ENCODE measurements at places on chromosomes 5 and 9.

- DNase-seq = no peak
Measured at GRCh38 chr9:93237540-93237939, 53.6 kb downstream of the WNK2 start.

DNA sequence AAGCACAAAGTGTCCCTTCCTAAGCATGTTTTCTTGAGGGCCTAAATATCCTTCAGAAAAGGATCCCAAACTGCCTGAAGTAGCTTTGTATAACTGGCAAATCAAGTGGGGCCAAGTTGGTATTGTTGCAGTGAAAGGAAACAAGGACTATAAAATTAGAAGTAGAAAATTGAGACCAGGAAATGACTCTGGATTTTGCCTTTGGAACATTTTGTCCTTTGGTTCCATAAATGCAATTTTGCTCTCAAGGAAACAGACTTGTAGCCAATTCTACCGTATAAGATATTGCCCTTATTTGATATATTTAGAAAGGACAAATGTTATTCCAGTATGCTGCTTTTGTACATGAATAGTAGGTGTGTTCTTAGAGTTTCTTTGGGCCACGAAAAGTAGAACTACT lies 34.4 kb downstream of the RABGAP1 start:
- DNase-seq = no peak

DNA sequence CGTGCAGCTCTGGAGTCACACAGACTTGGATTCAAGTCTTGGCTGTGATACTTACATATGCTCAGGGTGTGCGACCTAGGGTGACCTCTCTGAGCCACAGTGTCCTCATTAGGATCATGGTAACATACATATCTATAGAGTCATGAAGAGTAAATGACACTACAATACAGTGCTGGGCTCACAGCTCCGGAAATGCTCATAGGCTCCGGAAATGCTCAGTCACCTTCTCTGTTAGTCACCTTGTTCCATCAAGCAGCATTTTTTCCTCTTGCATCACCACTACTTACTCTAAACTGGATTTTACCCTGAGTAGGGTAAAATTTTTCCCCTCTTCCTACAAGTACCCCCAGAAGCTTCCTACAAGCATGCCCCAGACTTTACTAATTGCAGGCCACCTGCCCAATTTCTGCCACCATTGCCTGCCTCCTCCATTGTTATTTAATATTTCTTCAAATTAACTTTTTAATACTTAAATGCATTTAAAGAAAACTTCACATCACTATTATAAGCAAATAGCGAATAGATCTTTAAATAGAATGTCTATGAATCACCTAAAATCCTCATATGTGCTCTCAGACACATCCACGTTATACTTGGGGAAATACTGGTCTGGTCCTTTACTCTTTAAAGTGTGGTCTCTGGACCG lies 147.6 kb upstream of the SPRY4 start:
- peak; percentile 71 for DNase-seq

DNA sequence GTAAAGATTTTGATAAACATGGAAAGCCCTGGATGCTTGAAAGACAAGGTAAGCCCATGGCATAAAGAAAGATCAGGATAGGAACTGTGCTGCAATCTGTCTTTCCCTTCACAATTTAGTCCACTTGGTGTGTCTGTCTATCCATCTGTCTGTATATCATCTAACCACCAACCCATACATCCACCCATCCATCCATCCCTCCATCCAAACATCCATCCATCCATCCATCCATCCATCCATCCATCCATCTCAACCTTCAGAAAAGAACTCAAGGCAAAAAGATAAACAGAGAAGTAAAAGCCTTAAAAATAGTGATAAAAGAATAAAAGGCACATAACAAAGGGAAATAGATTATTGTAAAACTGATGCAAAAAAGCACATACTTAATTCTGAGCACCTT lies 15.1 kb upstream of the TRIO start:
- DNase-seq = no peak

- no peak for DNase-seq
Measured at GRCh38 chr5:84191281-84191680, 193.4 kb downstream of the EDIL3 start.

GRCh38 chr9:88661759-88662158 lies 126.8 kb downstream of the NXNL2 start:
- no peak for DNase-seq

DNA sequence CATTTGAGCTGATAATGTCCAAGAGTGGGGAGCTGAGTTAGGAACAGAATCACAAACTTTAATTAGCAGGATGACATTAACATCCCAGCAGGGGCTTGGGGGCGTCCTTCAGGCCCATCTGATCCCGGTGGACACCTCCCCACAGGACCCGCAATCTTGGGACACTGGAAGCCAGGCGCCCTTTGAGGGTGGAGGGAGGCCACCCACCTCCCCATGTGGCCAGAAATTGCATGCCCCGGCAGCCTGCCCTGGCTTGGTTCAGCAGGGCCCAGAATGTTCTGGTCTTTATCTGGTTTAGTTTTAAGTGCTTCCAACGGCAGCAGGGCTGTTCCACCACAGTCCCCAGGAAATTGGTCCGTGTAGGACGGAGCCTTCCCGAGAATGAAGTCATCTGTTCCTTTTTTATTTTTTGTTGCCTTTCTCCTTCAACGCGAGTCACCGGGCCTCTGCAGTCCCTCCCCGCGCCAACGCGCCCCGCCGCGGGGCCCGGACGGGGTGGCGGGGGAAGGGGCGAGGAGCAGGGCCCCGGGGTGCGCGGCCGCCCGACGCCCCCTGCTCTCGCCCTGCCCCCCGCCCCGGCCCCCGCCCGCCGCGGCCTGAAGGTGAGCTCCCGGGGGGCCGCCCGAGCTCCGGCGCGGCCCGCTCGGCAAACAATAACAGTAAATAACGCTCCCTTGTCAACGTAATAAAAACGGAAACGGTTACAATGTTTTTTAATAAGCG lies 207.9 kb downstream of the C9orf50 start:
- DNase-seq = no peak

- no peak for DNase-seq
Measured at GRCh38 chr5:104189909-104190308, 627.3 kb upstream of the NUDT12 start.

DNA sequence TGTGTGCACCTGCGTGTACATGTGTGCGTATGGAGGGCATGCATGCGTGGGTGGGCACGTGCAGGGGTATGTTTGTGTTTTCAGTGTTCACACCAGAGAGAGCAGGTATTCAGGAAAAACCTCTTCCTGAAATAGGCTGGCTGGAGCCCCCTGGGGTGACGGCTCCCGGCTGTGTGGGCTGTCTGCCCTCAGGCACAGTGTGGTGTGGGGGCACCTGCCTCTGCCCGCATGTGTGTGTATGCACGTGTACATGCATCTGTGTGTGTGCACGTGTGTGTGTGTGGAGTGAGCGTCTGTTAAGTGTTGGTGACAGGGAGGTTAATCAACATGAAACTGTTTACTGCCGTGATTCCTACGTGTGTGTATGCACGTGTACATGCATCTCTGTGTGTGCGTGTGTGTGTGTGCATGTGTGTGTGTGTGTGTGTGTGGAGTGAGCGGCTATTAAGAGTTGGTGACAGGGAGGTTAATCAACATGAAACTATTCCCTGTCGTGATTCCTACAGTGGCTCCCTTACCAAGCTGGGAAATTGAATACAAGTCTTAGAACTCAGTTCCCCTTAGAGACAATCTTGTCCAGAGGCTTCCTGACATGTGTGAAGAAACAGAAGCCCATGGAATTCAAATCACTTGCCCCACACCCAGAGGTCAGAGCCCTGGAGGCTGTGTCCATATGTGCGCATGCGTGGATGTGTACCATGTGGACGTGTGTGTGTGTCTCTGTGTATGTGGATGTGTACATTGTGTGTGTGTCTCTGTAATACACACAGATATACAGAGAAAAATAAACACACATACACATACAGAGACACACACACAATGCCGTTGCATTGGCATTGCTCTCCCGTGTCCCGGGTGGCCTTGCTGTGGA lies 372.4 kb upstream of the IRX4 start:
- no peak for DNase-seq

Data from epithelial cell of prostate (primary cell).